ENCODE measurements at places on chromosomes 13 and 19.

- H3K4me3 ChIP-seq = peak overlapping the region; percentile 92
- H3K27me3 ChIP-seq = no peaks in the 10 kb centered on the region
- H3K27ac ChIP-seq = peak overlapping the region; percentile 81
- peaks cover 18% of the 10 kb centered on the region for H3K4me1 ChIP-seq
These were observed 968 bp downstream of the RAVER1 start for GRCh38 chr19:10332158-10332964.

GRCh38 chr19:51203916-51204315 lies 21.0 kb upstream of the CD33 start:
- H3K4me3 ChIP-seq = no peak overlapping the region
- peaks cover 3% of the 10 kb centered on the region for H3K36me3 ChIP-seq
- peaks cover 1% of the 10 kb centered on the region for H3K4me1 ChIP-seq

GRCh38 chr19:16226184-16226591 lies 28.5 kb downstream of the AP1M1 start:
- no peak overlapping the region for H3K27ac ChIP-seq
- no peaks in the 10 kb centered on the region for H3K4me1 ChIP-seq
- peaks cover 10% of the 10 kb centered on the region for H3K36me3 ChIP-seq
- no peak for DNase-seq

DNA sequence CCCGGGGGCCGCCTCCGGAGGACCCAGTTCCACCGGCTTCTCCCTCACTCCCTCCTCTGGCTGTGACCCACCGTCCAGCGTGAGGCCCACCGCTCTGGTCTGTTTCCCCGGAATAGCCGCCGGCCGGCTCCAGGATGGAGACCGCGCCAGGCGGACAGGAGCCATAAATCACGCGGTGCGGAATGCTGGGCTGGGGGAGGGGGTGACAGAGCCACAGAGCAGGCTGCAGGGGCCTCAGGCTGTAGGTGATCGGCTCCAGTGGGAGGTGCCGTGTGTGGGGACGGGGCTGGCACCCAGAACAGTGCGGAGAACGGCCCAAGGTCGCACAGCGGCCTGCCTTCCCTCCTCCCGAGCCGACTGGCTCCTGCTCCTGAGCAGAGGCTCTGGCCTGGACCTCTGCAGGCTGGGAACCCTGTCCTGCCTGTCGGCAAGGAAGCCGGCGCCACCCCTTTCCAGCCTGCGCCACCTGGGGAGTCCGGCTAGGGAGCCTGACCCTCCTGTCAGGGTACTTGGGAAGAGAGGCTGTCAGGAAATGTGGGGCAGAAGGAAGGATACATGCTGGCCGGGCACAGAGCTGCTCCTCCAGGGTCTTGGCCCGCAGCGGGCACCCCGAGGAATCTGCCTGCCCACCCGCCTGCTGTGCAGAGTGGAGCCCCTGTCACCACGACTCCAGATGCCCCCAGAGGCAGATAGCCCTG lies 8.3 kb downstream of the PIAS4 start:
- H3K4me3 ChIP-seq = no peak overlapping the region
- H3K27me3 ChIP-seq = no peaks in the 10 kb centered on the region
- no peak for DNase-seq
- H3K4me1 ChIP-seq = peaks cover 24% of the 10 kb centered on the region
- H3K36me3 ChIP-seq = no peaks in the 10 kb centered on the region

- no peak overlapping the region for H3K4me3 ChIP-seq
- DNase-seq = no peak
- no peak overlapping the region for H3K27ac ChIP-seq
- peaks cover 4% of the 10 kb centered on the region for H3K27me3 ChIP-seq
- no peaks in the 10 kb centered on the region for H3K36me3 ChIP-seq
- H3K4me1 ChIP-seq = no peaks in the 10 kb centered on the region
These were observed 25.2 kb upstream of the IGSF23 start for GRCh38 chr19:44587963-44588770.

DNA sequence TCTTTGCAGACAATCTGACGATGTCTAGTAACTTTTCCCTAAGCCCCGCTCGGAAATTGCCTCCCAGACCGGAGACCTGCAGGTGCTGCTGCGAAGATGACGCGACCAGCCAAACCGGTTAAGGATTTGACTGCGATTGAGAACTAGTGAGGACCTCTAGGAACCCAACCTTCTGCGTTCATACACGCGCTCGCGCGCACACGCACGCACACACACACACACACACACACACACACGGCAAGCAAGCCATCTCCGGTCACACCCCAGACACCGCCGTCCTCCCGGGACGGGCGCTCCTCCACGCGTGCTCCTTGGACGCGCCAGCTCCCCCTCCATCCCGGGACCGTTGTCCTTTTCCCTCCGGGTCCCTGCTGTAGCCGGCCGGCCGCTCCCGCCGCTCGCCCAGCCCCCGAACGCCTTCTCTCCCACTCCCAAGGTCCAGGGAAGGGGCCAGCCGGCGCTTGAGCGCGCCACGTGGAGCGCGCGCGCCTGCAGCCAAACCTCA lies 1.2 kb downstream of the TBC1D4 start:
- H3K27ac ChIP-seq = no peak overlapping the region
- H3K4me3 ChIP-seq = peak overlapping the region; percentile 100
- H3K36me3 ChIP-seq = peaks cover 7% of the 10 kb centered on the region
- H3K27me3 ChIP-seq = peaks cover 67% of the 10 kb centered on the region
- H3K4me1 ChIP-seq = peaks cover 11% of the 10 kb centered on the region

- H3K4me1 ChIP-seq = peaks cover 3% of the 10 kb centered on the region
- peaks cover 19% of the 10 kb centered on the region for H3K27me3 ChIP-seq
- no peak overlapping the region for H3K4me3 ChIP-seq
- no peak for DNase-seq
These were observed 39.3 kb downstream of the SIGLEC7 start for GRCh38 chr19:51181377-51181912.

DNA sequence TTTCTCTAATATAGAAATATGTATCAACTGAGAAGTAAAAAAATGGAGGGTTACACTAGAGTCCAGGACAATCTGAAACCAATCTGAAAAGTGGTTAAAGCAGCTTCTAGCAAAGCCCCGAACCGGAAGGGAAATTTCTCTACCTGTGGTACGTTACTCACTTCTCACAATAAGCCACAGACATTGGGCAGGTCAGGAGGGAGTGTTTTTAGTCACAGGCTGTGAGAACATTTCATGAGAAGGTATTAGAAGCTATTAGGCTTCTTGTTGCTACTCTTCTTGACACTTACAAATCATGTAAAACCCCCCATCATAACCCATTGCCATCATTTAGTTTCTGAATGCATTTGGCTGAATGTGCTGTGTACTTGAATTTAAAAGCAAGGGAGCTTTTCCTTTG lies 120.9 kb downstream of the NUFIP1 start:
- H3K4me3 ChIP-seq = no peak overlapping the region
- no peaks in the 10 kb centered on the region for H3K36me3 ChIP-seq
- peak overlapping the region; percentile 9 for H3K27ac ChIP-seq
- peaks cover 24% of the 10 kb centered on the region for H3K27me3 ChIP-seq

- no peak overlapping the region for H3K27ac ChIP-seq
- no peak overlapping the region for H3K4me3 ChIP-seq
- no peak for DNase-seq
- peaks cover 23% of the 10 kb centered on the region for H3K4me1 ChIP-seq
These were observed 9.5 kb upstream of the CSNK1G2 start for GRCh38 chr19:1931445-1931844.

DNA sequence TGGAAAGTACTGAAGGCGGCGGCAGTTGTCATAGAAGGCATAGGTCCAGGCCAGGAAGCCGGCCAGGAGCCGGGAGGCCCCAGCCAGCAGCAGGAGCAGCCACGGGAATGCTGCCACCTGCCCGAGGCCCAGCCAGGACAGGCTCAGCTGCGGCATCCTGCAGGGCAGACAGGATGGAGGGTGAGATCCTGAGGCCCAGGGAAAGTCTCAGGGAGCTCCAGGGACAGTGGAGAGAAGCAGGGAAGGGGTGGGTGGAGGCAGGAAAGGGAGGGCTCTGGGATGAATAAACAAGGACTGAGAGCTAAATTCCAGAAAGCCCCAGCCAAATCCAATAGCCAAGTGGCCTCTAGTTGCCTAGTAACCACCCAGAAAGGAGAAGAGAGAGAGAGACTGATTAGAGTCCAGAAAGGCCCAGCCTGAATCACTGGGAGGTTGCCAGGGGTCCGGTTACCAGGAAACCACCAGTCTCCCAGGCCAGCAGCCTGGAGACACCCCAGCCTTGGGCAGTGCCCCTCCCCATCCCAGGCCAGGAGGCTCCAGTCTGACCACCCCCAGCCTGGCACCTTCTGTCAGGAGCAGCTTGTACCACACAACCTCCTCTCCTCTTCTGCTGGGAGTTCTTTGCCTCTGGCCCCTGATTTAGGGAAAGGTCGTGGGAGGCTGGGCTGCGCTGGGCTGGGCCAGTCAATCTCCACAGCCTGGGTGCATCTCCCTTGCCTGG lies 7.5 kb upstream of the OR10H5 start:
- H3K4me1 ChIP-seq = no peaks in the 10 kb centered on the region
- H3K36me3 ChIP-seq = no peaks in the 10 kb centered on the region
- H3K27me3 ChIP-seq = peaks cover 17% of the 10 kb centered on the region
- no peak overlapping the region for H3K4me3 ChIP-seq
- no peak for DNase-seq
- H3K27ac ChIP-seq = no peak overlapping the region

GRCh38 chr13:40586886-40587565 lies 79.4 kb downstream of the FOXO1 start:
- H3K27me3 ChIP-seq = no peaks in the 10 kb centered on the region
- H3K27ac ChIP-seq = peak overlapping the region; percentile 83
- H3K4me3 ChIP-seq = peak overlapping the region; percentile 49
- no peak for DNase-seq
- no peaks in the 10 kb centered on the region for H3K36me3 ChIP-seq
- H3K4me1 ChIP-seq = peaks cover 69% of the 10 kb centered on the region

- peak; percentile 64 for DNase-seq
- H3K4me1 ChIP-seq = peaks cover 33% of the 10 kb centered on the region
- H3K4me3 ChIP-seq = peak overlapping the region; percentile 93
- H3K36me3 ChIP-seq = peaks cover 2% of the 10 kb centered on the region
These were observed 2.3 kb upstream of the MZF1 start for GRCh38 chr19:58575183-58576041.

GRCh38 chr19:8584965-8585893 lies 8.0 kb upstream of the MYO1F start:
- H3K27me3 ChIP-seq = no peaks in the 10 kb centered on the region
- peaks cover 2% of the 10 kb centered on the region for H3K36me3 ChIP-seq
- H3K4me1 ChIP-seq = peaks cover 7% of the 10 kb centered on the region

GRCh38 chr13:28299916-28300315 lies 161.6 kb downstream of the PAN3 start:
- no peaks in the 10 kb centered on the region for H3K27me3 ChIP-seq
- DNase-seq = no peak
- no peak overlapping the region for H3K27ac ChIP-seq
- H3K36me3 ChIP-seq = no peaks in the 10 kb centered on the region
- H3K4me1 ChIP-seq = peaks cover 8% of the 10 kb centered on the region

- H3K36me3 ChIP-seq = no peaks in the 10 kb centered on the region
- H3K4me1 ChIP-seq = no peaks in the 10 kb centered on the region
- H3K27ac ChIP-seq = no peak overlapping the region
These were observed 115.4 kb upstream of the TMTC4 start for GRCh38 chr13:100789968-100790367.

GRCh38 chr13:52749419-52749818 lies 9.8 kb upstream of the CNMD start:
- peaks cover 6% of the 10 kb centered on the region for H3K36me3 ChIP-seq
- H3K4me1 ChIP-seq = no peaks in the 10 kb centered on the region
- H3K4me3 ChIP-seq = no peak overlapping the region
- peaks cover 64% of the 10 kb centered on the region for H3K27me3 ChIP-seq

GRCh38 chr13:111975539-111976473 lies 91.1 kb upstream of the SOX1 start:
- no peaks in the 10 kb centered on the region for H3K4me1 ChIP-seq
- no peak overlapping the region for H3K4me3 ChIP-seq
- no peak overlapping the region for H3K27ac ChIP-seq
- H3K36me3 ChIP-seq = no peaks in the 10 kb centered on the region
- DNase-seq = no peak

GRCh38 chr19:42017040-42017439 lies 23.0 kb upstream of the ATP1A3 start:
- H3K4me3 ChIP-seq = no peak overlapping the region
- H3K27ac ChIP-seq = no peak overlapping the region
- DNase-seq = no peak
- peaks cover 5% of the 10 kb centered on the region for H3K4me1 ChIP-seq
- H3K36me3 ChIP-seq = peaks cover 2% of the 10 kb centered on the region

DNA sequence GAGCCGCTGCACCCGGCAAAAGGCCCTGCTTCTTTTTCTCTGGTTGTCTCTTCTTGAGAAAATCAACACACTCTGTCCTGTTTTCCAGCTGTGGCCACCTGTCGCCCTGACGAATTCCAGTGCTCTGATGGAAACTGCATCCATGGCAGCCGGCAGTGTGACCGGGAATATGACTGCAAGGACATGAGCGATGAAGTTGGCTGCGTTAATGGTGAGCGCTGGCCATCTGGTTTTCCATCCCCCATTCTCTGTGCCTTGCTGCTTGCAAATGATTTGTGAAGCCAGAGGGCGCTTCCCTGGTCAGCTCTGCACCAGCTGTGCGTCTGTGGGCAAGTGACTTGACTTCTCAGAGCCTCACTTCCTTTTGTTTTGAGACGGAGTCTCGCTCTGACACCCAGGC lies 17.2 kb downstream of the LDLR start:
- H3K36me3 ChIP-seq = peaks cover 5% of the 10 kb centered on the region
- no peak overlapping the region for H3K4me3 ChIP-seq
- H3K27me3 ChIP-seq = no peaks in the 10 kb centered on the region
- peak overlapping the region; percentile 11 for H3K27ac ChIP-seq
- no peak for DNase-seq

- no peaks in the 10 kb centered on the region for H3K27me3 ChIP-seq
- H3K4me3 ChIP-seq = no peak overlapping the region
- H3K4me1 ChIP-seq = no peaks in the 10 kb centered on the region
- no peaks in the 10 kb centered on the region for H3K36me3 ChIP-seq
- DNase-seq = no peak
These were observed 902.3 kb upstream of the MIR17HG start for GRCh38 chr13:90445179-90445578.

DNA sequence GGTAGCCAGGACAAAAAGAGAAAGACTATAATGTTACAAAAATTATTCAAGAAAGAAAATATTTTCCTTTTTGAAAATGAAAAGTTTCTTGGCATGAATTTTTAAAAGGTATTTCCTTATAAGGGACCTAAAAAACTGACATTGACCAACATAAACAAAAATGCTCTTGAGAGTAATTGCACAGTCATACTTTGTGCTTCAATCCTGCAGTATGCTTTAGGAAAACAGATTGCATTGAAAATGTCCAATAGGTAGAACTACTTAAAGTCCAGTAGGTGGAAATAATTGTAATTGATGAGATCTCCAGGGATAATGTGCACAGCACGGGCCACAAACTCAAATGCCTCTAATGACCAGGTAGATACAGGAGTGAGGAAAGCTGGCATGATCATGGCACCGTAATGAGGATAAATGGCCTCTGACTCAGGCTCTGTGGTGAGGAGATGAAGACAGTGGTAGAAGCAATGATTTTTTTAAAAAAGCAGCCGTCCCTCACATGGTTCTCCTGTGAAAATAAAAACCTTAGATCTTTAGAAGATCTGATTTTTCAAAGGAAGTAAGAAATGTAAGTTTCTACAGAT lies 278.0 kb downstream of the ITGBL1 start:
- no peak overlapping the region for H3K4me3 ChIP-seq
- H3K36me3 ChIP-seq = no peaks in the 10 kb centered on the region
- H3K27me3 ChIP-seq = no peaks in the 10 kb centered on the region
- H3K27ac ChIP-seq = no peak overlapping the region

All from T-helper 17 cell (primary cell).